GM12865 (cell line): ENCODE measurements at places on chromosomes 13 and 19.

DNA sequence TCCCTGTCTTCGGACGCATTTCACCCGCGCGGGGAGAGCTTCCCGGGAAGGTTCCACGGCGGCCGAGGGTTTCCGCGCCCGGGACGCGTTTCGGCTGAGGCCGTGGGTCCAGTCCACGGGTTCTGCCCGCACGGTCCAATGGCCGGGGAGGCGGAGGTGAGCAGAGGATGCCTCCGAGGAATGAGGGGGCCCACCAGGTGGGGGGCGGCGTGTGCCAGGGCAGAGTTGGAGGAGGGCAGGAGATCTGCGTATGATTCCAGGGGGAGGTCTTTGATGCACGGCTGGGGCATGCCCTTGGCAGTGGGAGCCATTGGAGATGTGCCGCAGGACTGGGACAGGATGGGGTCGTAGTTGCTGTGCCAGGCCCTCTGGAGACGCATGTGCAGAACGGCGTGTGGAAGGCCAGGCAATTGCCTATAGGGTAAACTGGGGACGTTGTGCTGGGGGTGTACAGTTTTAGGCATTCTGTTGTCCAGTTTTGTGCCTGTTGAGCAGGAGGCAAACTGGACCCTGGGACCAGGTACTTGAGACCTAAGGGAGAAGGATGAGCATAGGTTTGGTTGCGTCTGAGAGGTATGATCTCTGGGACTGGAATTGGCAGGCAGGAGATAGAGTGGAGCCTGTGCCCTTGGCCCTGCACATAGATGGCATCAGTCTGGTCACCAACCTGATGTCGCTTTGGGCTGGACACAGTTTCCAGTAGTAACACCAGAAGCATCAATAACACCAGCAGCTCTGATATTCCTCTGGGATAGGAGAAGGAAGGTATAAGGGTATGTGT, 751 bp downstream of the ZNF584 start:
- DNase-seq = peak; percentile 43

DNA sequence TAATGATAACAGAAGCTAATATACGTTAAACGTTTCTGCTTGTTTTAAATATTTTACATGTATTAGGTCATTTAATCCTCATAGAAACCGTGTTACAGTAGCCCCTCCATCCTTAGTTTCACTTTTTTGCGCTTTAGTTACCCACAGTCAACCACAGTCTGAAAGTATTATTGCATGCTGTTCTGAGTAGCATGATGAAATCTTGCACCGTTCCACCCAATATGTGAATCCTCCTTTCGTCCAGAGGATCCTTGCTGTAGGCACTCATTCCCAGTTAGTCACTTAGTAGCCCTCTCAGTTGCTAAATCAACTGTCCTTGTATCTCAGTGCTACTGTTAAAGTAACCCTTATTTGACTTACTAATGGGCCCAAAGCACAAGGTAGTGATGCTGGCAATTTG, 257.8 kb downstream of the ENOX1 start:
- no peak for DNase-seq

DNA sequence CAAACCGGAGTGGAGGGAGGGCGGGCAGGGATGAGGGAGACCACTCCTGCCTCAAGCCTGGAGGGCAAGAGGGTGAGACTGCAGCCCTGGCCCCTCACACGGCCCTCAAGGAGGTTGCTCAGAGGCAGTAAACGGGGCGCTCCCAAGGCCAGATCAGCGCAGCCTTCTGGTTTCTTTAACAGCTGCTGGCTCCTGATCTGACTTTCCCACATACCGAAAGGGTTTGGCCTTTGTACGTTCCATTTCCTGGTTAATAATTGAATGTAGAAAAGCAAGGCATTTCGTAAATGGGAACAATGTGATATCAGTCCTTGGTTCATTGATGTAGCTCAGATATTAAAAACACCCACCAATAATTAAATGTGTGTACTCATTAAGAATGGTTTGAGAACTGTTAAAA, 71.5 kb downstream of the GGACT start:
- no peak for DNase-seq

GRCh38 chr19:23439623-23440022, 44.4 kb upstream of the ZNF91 start:
- DNase-seq = no peak

DNA sequence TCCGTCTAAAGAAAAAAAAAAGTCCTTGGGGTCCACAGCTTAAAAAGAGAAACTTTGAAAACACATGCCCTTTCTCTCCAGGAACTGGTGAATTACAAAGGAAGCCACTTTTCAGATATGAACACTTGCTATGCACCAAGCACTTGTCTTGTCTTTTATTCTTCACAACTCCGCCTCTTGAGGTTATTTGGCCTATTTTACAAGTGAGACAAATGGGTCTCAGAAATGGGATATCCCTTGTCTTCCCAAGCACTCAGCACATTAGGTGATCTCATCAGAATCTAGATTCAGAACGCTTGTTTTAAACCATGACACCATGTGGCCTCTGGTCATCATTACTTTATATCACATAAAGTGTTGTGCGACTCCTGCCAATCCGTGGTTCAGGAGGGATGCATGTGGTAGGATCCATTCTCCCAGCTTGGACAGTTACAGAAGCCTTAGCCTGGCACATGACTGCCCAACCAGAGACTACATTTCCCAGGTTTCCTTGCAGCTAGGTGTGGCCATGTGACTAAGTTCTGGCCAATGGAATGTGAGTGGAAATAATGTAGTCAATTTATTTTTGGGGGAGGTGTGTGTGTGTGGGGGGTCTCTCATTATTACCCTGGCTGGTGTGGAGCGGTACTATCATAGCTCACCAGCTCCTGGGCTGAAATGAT, 13.9 kb downstream of the TSKS start:
- no peak for DNase-seq

- no peak for DNase-seq
Observed at GRCh38 chr19:16496613-16496983, 404 bp downstream of the C19orf44 start.

DNA sequence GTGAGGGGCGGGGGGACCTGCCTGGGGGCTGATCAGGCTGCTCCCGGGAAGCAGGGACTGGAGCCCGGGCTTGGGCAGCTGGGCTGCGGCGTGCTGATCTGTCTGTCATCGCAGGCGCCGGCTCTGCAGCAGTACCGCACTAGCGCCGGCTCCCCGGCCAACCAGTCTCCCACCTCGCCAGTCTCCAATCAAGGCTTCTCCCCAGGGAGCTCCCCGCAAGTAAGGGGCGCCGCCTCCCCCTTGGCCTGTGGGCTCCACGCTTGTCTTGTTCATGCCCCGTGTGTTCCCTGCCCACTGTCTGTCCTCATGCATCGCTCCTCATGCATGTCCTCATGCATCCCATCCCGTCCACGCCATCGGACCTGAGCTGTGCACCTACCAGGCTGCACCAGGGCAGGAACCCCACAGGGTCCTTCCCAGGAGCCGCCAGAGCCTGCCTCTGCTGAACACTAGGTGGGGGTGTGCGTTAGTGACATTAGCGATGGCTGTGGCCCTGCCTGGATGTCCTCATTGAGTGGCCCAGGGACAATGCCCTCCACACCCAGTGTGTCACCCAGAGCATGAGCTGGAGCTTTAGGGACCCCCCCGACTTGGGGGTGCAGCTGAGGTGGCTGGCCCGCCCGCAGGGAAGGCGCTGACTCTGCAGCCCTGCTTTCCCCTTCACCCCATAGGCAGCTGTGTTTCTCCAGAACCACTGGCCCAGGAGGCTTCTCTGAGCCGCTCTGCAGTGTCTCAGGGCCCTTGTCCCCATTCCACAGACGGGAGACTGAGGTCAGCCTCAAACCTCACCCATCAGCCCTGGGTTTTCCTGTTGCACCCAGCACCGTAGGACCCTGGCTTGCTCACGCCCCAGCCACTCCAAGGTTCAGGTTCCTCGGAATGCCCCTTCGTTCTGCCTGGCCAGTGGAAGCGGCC, 19.5 kb downstream of the COMP start:
- peak; percentile 37 for DNase-seq

DNA sequence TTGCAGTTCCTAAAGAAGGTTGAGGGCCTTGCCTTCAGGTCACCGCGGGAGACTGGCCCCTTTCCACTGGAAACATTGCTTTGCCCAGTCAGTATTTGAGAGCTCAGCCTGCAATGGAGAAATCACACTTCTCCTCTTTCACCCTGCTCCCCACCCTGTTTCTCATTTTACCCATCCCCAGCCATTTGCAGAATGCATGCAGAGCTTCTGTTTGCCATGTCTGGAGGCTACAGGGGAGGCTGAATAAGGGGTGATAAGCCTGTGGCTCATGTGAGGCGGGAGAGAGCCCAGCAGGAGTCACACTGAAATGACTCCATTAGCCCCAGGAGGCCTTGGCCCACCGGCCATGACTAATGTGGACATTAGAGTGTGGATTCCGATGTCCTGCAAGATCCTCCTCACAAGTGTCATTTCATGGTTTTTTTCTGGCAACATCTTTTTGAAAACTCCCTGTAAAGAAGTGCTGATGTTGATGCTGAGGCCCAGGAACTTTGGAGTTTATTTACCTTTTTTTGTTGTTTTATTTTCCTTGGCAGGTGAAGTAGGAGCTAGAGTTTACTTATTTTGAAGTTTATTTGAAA, 6.3 kb downstream of the SPINT2 start:
- no peak for DNase-seq

DNA sequence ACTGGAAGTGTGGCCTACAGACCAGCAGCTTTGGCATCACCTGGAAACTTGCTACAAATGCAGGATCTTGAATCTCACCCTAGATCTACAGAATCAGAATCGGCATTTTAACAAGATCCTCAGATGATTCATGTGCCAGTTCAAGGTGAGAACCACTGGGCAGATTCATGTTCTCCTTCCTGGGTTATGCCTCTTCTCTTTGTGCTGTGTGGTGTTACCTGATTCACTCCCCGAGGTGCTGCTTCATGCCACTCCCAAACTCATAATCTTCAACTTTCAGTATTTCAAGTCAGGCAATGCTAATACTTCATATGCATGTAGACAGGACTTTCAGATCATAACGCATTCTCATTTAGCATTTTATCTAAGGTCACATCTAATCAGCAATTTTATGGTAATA, 427.7 kb downstream of the FOXO1 start:
- no peak for DNase-seq

GRCh38 chr19:6423499-6424194, 964 bp downstream of the KHSRP start:
- peak; percentile 56 for DNase-seq

DNA sequence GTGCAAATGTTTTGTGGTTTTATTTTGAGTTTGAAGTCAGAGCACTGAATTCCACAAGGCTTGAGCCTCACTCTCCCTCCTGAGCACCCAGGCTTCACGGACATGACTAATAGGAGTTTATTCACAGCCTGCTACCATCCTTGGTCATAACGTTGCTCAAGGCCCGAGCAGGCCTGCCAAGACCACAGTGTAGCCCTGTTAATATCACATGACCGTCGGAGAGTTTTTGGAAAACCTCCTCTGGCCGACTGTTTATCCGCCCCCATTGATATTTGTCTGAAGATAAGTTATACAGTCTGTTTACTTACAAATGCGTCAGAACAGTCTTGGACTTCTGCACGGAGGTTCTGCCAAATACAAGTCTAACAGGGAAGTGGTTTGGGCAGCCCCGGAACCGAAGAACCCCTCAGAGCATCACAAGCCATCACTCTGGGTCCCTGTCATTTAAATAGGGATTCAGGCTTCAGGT, 89.9 kb downstream of the COL4A2 start:
- DNase-seq = no peak

DNA sequence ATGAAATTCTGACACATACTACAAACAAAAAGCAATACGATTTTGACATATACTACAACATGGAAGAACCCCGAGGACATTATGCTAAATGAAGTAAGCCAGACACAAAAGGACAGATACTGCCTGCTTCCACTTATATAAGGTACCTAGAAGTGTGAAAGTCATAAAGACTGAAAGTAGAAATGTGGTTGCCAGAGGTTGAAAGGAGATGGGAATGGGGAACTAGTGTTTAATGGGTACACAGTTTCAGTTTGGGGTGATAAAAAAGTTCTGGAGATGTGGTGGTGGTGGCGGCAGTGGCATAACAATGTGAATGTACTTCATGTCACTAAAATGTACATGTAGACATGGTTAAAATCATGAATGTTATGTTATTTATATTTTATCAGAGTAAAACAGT, 12.1 kb upstream of the NDFIP2 start:
- peak; percentile 19 for DNase-seq

DNA sequence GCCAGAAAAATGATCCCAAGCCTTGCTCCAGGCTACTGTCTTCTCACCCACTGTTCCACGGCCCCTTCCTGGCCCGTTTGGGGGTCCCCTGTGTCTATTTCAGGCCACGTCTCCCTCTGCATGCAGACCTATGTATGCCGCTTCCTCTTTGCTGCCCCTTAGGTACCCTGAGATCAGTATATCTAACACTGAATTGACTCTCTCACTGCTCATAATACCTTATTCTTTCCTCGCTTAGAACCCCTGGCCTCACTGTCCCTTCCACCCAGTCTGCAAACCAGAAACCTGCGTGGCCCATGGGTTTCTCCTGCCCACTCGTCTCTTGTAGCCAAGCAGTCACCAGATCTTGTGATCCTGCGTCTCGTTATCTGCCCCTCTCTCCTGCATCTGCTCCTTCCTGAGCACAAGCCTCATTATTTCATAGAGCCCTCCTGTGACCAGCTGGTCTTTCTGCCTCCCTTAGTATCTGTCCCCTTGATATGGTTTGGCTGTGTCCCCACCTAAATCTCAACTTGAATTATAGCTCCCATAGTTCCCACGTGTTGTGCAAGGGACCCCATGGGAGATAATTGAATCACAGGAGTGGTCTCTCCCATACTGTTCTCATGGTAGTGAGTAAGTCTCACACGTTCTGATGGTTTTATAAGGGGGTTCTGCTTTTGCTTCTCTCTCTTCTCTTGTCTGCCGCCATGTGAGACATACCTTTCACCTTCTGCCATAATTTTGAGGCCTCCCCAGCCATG, 109.0 kb upstream of the RNF113B start:
- DNase-seq = no peak

DNA sequence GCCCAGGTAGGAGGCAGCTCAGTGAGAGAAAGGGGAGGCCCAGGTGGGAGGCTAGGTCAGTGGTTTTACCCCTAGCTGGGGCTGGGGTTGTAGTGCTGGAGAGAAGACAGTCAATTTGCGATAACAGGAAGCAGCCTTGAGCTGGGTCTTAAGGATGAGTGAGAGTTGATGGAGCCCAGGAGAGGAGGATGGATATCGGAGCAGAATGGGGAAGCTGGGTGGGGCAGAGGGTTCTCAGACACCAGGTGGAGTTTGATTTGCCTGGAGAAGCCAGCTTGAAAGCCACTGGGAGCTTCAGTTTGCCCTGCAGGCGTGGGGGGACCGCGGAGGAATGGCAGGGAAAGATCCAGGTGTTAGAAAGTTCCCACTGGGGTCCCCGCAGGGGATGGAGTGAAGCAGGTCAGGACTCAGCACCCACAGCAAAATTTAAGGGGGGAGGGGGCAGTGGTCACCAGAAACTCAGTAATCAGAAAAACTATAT, 836 bp upstream of the CDC42EP5 start:
- no peak for DNase-seq

DNA sequence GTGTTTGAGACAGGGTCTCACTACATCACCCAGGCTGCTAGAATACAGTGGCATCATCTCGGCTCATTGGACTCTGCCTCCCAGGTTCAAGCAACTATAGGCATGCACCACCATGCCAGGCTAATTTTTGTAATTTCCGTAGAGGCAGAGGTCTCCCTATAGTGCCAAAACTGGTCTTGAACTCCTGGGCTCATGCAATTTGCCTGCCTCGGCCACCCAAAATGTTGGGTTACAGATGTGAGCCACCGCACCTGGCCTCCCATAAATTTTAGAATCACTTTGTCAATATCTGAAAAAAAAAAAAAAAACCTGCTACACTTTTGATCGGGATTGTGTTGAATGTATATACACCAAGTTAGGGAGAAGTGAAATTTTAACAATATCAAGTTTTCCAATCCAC, 11.9 kb upstream of the PLEKHF1 start:
- DNase-seq = no peak
